ENCODE measurements at places on chromosomes 2 and 18. TPM values are rescaled to one million over a fixed set of nuclear protein-coding genes. Genes with fewer than 3 reads are reported as not detected.
A peak's percentile ranks its signal among the peaks of the same experiment; 100 is the strongest.

GRCh38 chr2:199055336-199055735, 402.4 kb downstream of the SATB2 start:
- DNase-seq = no peak

GRCh38 chr18:75305984-75306383, 95.4 kb downstream of the TSHZ1 start:
- no peak for DNase-seq

GRCh38 chr18:34493566-34494358, 216.3 kb upstream of the DTNA start:
- no peak for DNase-seq

GRCh38 chr2:55112229-55113031, 62.2 kb upstream of the RTN4 start:
- peak; percentile 88 for DNase-seq

Gene ABCG5
- total RNA-seq = 4.0 TPM

Gene RTKN
- 9.5 TPM for total RNA-seq

Measured in ascending aorta (tissue), 2 donors.